ENCODE measurements at places on chromosomes 5 and 9.
A peak's percentile ranks its signal among the peaks of the same experiment; 100 is the strongest.

GRCh38 chr9:117451311-117451710 is 36.5 kb upstream of the ASTN2 start:
- DNase-seq = no peak

- peak; percentile 60 for DNase-seq
Measured at GRCh38 chr9:114484854-114485443, 20.3 kb downstream of the WHRN start.

- no peak for DNase-seq
Measured at GRCh38 chr9:120729791-120730241, 15.5 kb upstream of the MEGF9 start.

- no peak for DNase-seq
Measured at GRCh38 chr5:10838038-10838437, 77.0 kb upstream of the DAP start.

GRCh38 chr9:121368745-121369144 is 1.3 kb downstream of the STOM start:
- DNase-seq = no peak

- DNase-seq = no peak
Measured at GRCh38 chr5:125375143-125375542, 628.7 kb upstream of the ZNF608 start.

DNA sequence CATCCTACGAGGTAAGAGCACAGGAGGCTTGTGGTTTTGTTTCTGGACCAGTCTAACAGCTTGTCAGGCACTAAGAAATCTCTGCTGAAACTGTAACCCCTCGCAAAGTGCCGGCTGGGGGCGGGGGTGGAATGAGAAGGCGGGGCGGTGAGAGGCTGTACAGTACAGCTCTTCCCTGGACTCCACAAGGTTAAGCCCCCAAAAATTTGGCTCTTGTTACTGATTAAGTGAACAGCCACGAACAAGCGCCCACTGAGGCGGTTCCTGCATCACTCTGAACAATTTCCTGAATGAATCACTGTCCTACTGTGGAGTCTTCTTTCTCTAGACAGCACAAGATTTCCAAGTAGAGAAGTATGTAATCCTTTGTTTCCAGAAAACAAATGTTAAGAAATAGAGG is 6.8 kb downstream of the FBP2 start:
- no peak for DNase-seq

DNA sequence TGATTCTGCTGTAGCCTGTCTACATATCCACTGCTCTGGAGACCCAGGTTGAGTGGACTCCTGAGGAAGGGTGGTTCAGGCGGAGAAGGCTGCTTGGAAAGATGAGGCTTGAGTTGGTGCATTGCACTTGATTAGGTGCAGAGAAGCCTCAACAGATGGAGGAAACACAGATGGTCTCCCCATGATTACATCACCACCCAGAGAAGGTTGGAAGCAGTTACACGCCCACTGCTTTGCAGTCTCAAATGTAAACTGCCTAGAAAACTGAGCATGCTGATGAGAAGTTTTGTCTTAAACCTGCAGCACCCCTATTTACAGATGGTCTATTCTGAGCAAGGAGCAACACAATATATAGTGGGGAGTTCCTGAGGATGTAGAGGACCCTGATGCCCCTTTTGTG is 266.6 kb downstream of the PIK3R1 start:
- no peak for DNase-seq

- no peak for DNase-seq
Measured at GRCh38 chr9:134474055-134474370, 147.8 kb downstream of the RXRA start.

GRCh38 chr5:133251296-133252132 is 199.7 kb downstream of the HSPA4 start:
- DNase-seq = no peak

DNA sequence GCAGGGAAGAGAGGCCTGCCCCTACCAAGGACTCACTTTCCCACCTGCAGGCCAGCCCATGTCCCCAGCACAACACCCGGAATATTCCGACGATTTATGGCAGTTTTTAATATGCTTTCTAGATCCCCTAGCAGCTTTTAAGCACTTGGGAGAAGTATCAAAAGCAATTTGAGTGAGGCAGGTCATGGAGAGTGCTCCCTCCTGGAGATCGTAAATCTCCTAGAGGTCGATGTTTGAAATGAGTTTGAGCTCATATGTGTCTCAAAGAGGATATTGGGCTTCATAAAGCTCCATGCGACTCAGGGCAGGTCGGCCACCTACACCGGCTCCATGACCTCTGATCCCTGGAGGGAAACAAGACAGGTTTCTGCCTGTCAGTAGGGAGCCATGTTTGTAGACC is 27.3 kb downstream of the CFAP90 start:
- no peak for DNase-seq

DNA sequence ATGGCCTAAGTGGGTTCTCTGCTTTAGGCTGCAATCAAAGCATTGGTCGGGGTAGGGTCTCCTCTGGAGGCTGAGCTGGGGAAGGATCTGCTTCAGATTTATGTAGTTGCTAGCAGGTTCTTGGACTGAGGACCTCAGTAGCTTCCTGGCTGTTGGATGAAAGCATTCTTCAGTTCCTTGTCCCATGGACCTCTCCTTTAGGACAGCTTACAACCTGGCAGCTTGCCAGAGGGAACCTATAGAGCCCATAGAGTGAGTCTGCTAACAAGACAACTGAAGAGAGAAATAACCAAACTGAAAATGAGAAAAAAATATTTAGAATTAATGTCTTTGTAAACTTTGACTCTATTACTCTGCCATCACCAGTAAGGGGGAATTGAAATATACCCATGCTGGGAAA is 12.4 kb downstream of the MRPS30 start:
- no peak for DNase-seq
